ENCODE measurements at places on chromosomes 7 and 10.

DNA sequence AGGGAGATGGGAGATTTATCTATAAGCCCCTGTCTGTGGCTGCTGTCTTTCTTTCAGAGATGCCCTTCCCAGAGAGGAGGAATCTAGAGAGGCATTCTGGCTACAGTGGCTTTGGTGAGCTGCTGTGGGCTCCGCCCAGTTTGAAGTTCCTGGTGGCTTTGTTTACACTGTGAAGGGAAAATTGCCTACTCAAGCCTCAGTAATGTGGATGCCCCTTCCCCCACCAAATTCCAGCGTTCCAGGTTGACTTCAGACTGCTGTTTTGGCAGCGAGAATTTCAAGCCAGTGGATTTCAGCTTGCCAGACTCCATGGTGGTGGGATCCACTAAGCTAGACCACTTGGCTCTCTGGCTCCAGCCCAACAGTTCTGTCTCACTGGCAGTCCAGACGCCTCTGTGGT is 951.6 kb downstream of the CCSER2 start:
- DNase-seq = no peak

GRCh38 chr7:106839511-106839910 is 25.6 kb upstream of the PIK3CG start:
- no peak for DNase-seq

DNA sequence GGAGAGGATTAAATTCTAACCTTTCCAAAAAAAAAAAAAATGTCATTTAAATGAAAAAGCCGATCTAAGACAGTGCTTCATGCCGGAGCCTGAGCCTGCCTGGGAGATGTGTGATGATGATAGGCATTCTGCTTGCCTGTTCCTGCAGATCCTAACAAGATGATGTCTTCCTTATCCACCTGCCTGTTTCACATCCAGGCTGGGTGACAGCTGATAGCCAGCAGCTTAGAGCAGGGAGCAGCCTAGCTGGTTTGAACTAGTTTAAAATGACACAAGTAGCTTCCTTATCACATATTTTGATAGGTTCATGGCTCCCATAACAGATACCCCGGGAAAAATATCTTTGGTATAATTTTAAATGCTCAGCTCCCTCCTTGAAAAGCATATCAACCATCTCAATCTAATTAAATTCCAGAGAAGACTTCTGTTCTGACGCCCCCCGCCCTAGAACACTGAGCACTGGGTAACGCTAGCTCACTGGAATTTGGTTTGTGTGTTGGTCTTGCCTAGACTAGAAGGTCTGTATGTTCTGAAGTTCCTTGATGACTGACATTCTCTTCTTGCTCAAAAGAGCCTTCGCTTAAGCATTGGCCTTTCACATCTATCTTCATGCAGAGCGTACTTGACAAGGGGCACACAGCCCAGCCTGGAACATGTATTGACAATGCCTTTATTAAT is 96.9 kb upstream of the FGFR2 start:
- DNase-seq = no peak

DNA sequence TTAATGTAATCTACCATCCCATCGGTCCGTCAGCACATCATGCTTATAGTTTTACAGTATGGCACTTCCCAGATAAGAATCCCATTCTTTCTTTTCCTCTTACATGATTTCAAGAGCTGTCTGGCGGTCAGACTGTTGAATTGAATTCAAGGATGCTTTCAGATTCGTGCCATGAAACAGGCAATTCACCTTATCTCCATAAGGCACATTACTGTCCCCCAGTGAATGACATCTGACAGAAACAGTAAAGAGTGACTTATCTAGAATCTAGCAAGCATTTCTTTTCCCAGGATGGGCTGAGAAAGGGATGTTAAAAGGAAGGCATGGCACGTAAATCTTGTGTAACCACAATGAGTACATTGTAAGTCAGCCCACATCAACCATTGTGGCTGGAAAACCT is 61.1 kb upstream of the SEM1 start:
- no peak for DNase-seq

GRCh38 chr10:72540193-72540807 is 85.6 kb downstream of the MICU1 start:
- no peak for DNase-seq
